AG09309 (cell line): ENCODE measurements at places on chromosomes 1 and 21.

DNA sequence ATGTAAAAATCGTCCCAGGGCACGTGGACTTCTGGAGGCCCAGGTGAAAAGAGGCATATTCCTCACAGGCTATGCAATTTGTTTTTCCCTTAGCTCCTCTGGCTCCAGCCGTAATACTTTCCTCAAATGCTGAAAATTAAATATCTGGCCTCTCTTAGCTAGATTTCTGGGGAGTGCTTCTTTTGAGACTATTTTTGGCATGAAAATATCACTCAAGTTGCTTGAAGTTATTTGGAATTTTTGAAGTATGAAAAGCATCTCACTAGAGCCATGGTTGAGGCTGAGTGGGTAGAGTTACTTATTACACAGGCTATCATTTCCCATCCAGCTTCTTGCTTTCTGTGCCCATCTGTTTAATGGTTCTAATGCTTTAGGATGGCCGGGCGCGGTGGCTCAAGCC, 59.7 kb downstream of the MYOM3 start:
- DNase-seq, result no peak

DNA sequence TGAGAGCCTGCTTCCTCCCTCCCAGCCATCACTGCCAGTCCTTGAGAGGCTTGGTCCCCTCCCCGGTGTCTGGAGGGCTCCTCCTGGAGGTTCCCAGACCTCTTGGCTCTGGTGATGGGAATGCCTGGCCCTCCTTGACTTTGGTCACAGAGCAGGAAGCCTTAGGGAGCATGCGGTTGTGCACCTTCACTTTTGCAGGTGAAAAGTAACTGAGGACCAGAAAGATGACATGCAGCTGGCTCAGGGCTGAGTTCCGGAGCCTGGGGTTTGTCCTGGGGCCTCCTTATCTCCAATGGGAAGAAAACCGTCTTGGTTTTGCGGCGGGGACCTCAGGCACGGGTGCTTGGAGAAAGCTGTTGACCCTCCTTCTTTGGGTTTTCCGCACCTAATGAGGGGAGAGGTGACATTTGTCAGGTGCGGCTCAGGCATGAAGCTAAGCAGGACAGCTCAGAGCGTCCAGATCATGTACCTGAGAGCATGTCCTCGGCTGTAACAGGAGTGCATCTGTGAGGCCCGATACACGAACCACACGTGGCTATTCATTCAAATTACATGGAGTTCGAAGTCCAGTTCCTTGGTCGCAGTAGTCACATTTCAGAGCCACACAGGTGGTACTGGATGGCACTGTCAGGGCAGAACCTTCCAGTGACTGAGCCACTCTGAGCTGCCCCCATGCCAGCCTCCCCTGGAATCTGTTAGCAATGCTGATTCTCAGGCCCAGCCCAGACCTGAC, 608 bp upstream of the MX2 start:
- no peak for DNase-seq

- DNase-seq, result no peak
These were observed 10.4 kb upstream of the WNT3A start for GRCh38 chr1:227996187-227996950.

DNA sequence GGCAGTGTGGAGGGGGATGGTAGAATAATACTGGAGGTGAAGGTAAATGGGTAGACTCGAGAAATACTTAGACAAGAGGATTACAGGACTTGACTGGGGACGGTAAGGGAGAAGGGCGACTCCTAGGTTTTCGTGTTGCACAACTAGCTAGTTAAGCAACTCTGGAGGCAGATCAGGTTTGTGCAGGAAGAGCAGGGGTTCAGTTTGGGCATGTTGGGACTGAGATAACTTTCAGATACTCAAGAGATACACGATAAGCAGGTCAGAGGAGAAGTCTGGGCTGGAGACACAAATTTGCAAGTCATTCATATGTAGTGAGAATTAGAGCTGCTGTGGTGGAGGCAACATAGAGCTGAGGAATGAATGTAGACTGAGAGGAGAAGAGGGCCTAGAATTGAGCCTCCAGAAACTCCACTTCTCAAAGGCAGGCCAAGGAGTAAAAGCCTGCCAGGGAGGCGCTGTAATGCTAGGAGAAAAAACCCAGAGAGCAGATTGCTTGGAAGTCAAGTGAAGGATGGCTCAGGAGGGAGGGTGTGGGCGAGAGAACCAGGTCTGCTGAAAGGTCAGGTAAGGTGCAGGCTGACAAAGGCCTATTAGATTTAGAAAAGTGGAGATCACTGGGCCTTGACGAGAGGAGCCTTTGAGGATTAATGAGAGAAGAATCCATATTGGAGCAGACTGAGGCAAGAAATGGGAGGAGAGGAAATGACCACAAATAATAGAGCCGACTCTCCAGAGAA, 20.8 kb downstream of the MAB21L3 start:
- DNase-seq, result no peak

GRCh38 chr1:1914971-1915692, at the start of gene CALML6:
CALML6 (plus strand) TSS chr1:1915260; CDS start chr1:1915281, 21 bp downstream.
- no peak for DNase-seq

DNA sequence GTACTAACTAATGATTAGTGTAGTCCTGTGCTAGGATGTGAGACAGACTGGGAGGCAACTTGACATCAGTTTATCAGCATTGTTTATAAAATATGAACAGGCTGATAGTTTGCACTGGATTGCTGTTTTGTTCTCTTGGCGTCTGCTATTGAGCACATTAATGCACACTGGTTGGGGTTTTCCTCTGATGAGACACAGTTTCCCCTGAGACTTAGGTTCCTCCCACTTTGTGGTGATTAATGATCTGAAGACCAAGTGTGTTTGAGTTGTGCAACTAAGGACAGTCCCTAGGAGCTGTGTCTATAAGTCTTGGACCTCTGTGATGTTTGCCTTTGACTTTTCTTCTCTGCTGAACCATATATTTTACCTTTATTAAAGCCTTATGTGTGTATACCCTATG, 1015.4 kb downstream of the AMY1C start:
- DNase-seq, result no peak

GRCh38 chr1:203744075-203744972, 20.7 kb upstream of the LAX1 start:
- DNase-seq, result no peak

DNA sequence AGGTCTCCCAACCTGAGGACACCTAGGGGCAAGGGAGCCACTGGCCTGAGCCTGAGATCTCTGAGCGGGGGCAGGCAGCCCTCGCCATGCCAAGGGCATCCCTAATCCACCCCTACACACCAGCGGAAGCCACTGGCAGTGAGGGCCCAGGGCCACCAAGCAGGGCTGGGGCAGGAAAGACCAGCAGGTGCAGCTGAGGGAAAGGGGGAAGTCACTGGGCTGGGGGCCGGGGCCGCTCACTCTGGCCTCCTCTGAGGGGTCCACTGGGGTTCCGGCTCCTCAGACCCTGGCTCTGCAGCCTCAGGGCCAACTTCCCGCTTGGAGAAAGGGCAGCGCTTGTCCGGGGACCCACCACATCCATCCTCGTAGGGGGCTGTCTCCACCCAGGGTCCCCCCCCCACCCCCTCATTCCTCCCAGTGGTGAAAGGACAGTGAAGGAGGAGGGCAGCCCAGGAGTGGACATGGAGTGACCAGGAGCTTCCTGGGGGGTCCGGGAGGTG, 42.5 kb upstream of the ACTRT2 start:
- no peak for DNase-seq
